Retina (tissue), 1 donor: ENCODE measurements at places on chromosomes 5 and 9.

DNA sequence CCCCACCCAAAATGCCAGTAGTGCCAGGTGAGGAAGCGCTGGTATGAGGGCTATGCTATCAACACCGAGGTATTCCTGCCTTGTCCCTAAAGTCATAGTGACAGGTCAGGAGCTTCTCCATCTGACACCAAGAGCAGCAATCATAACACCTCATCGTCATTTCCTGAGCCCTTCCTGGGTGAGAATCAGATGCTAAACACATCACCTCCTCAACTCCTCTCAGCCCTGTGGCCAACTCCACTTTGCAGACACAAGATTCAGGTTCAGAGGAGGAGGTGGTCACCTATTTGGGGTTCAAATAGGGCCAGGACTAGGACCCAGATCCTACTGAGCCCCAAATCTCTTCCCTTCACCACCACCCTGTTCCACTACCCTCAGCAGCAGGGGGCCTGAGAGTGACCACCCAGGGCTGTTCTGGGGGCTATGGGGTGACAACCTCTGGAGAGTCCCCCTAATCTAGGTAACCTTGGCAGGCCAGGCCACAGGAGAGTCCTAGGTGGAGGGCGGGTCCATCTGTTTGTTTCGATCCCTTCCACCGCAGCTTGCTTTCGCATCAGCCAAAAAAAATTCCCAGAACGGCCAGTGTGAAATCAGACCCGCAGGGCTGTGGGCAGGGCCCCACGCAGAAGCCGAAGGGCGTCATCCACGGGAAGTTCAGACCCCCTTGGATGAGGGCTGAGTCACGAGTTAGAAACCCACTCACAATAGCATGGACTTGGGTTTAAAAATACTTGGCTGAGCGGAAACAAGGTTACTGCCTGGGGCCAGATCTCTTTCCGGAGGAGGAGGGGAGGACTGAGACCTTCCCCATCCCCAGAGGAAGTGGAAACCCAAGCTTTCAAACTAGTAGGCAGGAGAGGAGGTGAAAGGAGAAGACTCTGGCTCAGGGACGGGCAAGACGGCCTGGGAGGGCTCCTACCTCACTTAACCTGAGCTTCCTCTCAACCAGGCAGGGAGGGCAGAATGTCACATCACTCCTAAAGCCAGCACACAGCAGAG lies 8.7 kb downstream of the STK10 start:
- DNase-seq: no peak

DNA sequence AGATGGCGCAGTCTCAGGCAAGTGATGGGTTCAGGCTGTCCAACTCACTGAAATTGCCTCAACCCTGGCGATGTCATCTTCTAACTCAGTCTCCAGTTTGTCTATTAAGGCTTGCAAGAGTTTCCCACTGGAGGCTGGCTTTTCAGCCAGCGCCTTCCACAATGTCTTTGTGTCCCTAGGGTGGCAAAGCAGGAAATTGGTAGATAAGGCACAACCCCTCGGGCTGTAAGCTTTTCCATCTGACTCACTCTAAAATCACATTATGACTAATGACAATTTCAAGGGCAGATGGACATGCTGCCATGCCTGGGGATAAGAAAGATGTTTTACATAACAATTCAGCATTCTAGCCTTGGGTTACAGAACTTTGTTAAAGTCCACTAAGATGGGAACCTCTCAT lies 61.9 kb downstream of the MROH2B start:
- no peak for DNase-seq

DNA sequence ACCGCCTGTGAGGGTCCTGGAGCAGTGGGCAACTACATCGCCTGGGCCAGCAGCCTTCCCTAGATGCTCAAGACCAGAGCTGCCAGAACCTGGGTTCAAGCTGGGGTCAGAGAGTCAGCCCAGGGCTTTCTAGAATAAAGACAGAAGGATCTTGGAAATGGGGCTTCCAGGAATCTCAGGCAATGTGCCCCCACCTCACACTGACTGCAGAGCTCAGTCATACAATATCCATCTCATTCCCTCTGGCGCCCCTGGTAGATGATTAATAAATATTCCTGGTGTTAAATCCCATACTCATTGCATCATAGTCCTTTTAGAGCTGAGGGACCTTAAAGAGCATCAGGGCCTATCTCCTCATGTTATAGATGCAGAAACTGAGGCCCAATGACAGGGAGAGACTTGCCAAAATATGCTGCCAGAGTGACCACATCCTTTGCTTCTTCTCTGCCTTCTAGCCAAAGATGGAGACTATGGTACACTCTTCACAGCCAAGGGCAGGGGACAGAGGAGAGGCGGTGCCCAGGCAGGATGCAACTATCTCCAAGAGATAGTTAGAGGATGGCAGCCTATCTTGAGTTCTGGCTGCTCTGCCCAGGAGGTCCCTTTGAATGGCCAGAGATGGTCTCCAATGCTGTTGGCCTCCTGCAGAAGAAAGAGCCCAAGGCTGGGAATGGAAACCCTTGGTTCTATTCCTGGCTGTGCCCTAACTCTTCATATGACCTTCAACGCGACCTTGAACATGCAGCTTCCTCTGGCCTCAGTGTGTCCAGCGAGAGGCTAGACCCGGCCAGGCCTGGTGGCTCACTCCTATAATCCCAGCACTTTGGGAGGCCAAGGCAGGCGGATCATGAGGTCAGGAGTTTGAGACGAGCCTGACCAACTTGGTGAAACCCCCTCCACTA lies 36.2 kb upstream of the IL17B start:
- no peak for DNase-seq

DNA sequence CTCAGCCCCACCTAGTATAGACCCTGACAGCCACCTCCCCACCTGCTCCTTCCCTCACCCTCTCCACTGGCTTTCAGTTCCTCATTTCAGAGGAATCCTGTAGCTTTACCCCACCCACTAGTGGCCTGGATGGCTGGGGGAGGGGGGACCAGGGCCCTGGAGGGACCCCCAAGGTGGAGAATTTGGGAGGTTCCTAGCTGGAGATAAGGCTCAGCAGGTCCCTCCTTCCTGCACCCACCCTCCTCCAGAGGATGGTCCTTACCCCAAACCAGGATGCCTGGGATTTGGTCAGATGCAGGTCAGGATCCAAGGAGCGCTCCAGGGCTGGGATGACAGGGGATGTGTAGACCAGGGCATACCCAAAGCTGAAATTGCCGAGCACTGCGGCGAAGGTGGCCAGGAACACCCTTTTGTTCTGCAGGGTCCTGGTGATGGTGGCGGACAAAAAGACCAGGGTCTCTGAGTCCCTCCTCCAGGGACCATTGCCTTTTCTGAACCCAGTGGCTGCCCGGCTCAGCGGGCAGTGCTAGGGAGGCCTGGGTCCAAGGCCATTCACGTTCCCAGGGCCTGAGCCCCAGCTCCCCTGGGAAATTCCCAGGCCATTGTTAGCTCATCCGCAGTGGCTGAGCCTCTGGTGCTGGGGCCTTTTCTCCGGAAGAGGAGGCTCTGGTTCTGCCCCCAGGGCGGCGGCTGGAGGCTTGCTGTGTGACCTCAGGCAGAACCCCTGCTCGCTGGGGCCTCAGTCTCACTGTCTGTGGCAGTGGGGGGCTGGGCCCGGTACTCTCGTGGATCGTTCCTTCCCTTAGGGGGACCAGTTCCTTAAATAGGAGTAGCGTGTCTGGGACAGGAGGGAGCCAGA lies 678 bp downstream of the SLC2A6 start:
- peak; percentile 53 for DNase-seq

DNA sequence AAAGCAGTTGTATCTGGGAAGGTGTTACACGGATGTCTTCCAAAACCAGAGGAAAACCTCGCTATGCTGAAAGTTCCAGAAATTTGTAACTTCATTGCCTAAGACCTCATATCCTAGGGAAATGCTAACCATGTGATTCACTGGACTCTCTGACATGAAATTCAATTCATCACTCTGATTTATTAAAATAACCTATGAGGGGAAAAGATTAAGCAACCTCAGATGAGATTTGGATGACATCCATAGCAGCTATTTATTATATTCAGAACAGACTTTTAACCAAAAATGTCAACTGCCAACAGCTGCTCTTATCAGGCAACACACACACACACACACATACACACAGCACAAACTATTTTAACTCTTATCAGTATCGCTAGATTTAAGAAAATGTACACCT lies 1006.4 kb upstream of the CTNND2 start:
- no peak for DNase-seq

DNA sequence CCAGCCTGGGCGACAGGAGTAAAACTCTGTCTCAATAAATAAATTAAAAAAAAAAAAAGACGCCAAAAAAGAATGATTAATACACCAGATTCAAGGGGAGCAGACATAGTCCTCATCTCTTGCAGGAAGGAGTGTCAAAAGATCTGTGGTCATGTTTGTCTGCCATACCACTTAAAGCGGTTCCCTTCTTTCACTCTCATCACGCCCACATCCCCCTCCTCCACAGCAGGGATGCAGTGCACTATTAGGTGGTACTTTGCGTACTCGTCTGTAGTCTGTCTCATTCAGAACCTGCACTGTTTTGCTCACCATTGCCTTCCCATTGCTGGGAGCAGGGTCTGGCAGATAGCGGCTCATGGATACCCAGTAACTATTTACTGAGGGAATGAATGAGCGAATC lies 11.2 kb downstream of the CDHR2 start:
- DNase-seq: no peak

GRCh38 chr5:122091936-122092600 lies 14.0 kb upstream of the LOX start:
- no peak for DNase-seq

DNA sequence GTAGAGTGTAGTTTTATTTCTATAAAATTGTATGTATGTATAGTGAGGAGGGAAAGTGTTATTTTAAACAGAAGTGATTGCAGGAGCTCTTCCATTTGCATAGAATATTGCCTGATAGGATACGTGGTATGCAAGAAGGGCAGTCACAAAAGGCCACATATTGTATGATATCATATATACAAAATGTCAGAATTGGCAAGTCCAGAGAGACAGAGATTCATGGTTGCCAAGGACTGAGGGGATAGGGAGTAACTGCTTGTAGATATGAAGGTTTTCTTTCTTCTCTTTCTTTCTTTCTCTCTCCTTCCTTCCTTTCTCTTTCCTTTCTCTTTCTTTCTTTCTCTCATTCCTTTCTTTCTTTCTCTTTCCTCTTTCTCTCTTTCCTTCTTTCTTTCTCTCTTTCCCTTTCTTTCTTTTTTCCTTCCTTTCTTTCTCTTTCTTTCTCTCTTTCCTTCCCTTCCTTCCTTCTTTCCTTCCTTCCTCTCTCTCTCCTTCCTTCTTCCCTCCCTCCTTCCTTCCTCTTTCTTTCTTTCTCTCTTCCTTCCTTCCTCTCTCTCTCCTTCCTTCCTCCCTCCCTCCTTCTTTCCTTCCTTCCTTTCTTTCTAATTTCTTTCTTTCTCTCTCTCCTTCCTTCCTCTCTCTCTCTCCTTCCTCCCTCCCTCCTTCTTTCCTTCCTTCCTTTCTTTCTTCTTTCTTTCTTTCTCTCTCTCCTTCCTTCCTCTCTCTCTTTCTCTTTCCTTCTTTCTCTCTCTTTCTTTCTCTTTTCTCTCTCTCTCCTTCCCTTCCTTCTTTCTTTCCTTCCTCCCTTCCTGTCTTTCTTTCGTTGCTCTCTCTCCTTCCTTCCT lies 24.5 kb upstream of the WDR38 start:
- DNase-seq: no peak

DNA sequence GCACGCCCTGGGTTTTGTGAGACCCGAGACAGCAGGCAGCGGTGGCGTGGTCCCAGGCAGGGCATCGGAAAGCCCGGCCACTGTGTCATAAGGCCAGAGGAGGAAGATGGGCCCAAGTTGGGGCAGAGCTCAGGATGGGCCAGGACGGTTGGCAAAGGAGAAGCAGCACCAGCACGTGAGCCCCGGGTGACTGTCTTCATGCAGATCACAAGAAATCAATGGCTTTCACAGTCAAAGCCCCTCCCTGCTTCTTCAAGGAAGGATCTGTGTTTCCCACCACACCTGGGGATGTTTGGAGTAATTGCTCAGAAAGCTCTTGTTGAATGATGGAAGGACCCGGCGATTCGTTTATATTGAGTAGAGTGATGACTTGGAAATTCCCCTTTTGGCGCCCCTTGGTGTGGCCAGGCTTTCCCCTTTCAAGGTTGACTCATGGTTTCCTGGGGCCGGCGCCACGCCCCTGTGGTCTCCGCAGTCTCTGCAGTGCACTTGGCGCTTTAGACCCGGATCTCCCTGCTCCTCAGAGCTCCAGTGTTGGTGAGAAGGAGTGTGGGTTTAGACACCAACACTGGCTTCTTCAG lies 52.1 kb downstream of the IL31RA start:
- DNase-seq: no peak

GRCh38 chr5:42612750-42613366 lies 143.8 kb upstream of the CCDC152 start:
- no peak for DNase-seq

- no peak for DNase-seq
Measured at GRCh38 chr5:43685252-43685950, 82.4 kb downstream of the NNT start.

DNA sequence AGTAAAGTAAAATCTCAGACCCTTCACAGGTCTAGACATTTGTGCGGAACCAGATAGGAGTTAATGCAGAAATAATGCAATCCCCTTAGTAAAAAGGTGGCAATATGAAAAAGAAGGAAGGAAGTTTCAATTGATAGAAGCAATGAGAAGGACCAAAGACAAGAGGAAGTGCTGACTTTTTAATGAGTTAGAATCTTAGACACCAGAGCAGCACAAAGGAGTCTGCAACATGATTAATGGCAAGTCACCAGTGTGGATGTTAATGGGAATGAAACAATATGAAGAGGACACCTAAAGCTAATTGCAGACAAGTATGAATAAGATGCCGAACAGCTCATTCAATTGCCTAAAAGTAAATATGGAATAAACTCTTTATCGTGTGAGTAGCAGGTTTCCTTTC lies 50.9 kb downstream of the MEGF9 start:
- no peak for DNase-seq

- no peak for DNase-seq
Measured at GRCh38 chr9:97153967-97154366, 115.0 kb upstream of the CTSV start.

DNA sequence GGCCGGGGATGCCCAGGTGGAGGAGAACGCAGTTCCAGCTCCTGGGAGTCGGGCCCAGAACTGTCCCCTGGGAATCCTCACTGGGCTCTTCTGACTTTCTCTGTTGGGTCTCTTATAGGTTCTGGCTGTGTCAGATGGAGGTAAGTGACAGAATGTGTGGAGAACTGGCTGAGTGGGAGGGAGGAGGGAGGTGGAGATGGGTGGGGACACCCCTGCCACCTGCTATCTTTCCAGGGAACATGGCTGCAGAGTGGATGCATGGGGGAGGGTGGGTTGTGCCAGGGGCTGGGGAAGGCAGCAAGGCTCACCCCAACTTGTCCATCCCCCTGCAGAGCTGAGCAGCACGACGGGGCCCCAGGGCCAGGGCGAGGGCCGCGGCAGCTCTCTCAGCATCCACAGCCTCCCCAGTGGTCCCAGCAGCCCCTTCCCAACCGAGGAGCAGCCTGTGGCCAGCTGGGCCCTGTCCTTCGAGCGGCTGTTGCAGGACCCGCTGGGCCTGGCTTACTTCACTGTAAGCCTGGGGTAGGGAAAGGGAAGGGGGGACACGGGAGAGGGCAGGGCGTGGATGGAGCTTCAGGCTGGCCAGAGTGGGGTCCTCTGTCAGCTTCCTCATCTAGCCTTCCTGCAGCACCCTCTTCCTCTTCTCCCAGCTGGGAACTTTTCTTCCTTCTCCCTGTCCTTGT lies 8.3 kb downstream of the RGS14 start:
- peak; percentile 36 for DNase-seq

GRCh38 chr5:34548086-34548403 lies 108.1 kb upstream of the RAI14 start:
- DNase-seq: no peak
